ENCODE measurements at places on chromosomes 13 and 19. TPM values are rescaled to one million over a fixed set of nuclear protein-coding genes. Genes with fewer than 3 reads are reported as not detected.

Gene CYP4F11
- total RNA-seq: not detected

DNA sequence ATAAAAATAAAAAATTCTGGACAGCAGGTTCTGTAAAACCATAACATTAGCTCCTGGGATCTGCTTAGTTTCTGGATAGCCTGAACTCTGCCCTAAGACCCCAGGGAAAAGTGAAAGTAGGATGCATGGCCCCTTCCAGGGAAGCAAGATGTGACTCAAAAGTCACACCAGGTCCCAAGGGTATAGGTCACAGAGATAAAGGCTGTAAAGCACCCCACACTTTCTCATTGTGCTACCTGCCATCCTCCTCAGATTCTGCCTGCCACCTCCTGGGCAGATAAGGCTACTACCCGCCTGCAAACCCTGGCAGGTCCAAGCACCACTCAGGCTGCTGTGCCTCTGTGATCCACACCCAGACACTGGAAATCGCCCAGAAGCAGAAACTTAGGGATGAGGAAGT is 20.6 kb downstream of the FFAR2 start:
- H3K27me3 ChIP-seq: no peaks in the 10 kb centered on the region
- H3K4me1 ChIP-seq: peaks cover 14% of the 10 kb centered on the region
- H3K36me3 ChIP-seq: no peaks in the 10 kb centered on the region

Gene DIAPH3
- total RNA-seq: 0.38 TPM

GRCh38 chr13:28138012-28138755 is at the start of gene PAN3:
PAN3 (plus strand) TSS chr13:28138545; CDS start chr13:28138658, 113 bp downstream.
- H3K4me1 ChIP-seq: peaks cover 53% of the 10 kb centered on the region
- peak within 1 kb of the TSS; percentile 98 for H3K27ac ChIP-seq
- peaks cover 6% of the 10 kb centered on the region for H3K36me3 ChIP-seq
- peak; percentile 95 for DNase-seq

- no peak overlapping the region for H3K27ac ChIP-seq
- no peak overlapping the region for H3K4me3 ChIP-seq
- no peaks in the 10 kb centered on the region for H3K27me3 ChIP-seq
- no peak for DNase-seq
- peaks cover 15% of the 10 kb centered on the region for H3K4me1 ChIP-seq
Measured at GRCh38 chr13:48400850-48401291, 12.0 kb downstream of the LPAR6 start.

DNA sequence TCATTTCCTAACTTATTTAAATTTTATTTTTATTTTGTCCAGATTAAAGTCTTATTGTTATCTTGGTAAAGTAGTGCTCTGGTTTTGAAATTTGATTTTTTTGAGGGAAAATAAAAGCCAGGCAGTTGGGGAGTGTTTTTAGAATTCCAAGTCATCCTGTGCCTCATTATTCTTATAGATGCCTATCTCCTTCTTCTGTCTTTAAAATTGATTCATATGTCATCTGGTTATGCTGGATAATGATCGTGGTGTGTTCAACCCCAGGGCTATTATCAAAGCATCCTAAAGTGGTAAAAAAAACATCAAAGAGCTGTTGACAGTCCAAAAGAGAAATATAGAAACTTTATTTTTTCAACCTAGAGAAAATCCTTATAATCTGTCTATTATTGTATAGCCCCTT is 6.0 kb upstream of the FNDC3A start:
- peaks cover 3% of the 10 kb centered on the region for H3K4me1 ChIP-seq
- no peaks in the 10 kb centered on the region for H3K27me3 ChIP-seq

DNA sequence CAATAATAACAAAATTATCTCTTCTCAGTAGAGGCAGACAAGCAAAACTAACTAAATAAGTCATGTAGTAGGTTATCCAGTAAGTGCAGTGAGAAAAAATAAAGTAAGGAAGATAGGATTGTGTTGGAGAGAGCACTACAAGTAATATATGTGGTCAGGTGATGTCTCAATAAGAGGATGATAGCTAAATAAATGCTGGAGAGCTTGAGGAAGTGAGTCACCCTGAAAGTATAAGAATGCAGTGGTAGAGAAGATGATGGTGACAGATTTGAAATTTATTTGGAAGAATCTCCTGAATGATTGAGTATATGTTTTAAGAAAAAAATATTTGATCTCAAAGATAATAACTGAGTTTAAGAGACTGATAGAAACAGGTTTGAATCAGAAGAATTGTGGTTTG is 152.2 kb upstream of the PRR20A start:
- H3K27me3 ChIP-seq: no peaks in the 10 kb centered on the region
- H3K4me1 ChIP-seq: no peaks in the 10 kb centered on the region
- H3K36me3 ChIP-seq: no peaks in the 10 kb centered on the region
- no peak for DNase-seq

GRCh38 chr13:87754097-87754496 is 82.9 kb downstream of the SLITRK5 start:
- H3K27ac ChIP-seq: no peak overlapping the region
- H3K36me3 ChIP-seq: no peaks in the 10 kb centered on the region
- H3K4me1 ChIP-seq: no peaks in the 10 kb centered on the region
- H3K4me3 ChIP-seq: no peak overlapping the region
- no peaks in the 10 kb centered on the region for H3K27me3 ChIP-seq

GRCh38 chr19:20565321-20566018 is at the start of gene ZNF737:
ZNF737 (minus strand) TSS chr19:20565781; CDS start chr19:20565640, 141 bp downstream.
- H3K4me1 ChIP-seq: peaks cover 32% of the 10 kb centered on the region
- peaks cover 50% of the 10 kb centered on the region for H3K36me3 ChIP-seq
- H3K4me3 ChIP-seq: peak within 1 kb of the TSS; percentile 99
- no peaks in the 10 kb centered on the region for H3K27me3 ChIP-seq

- H3K36me3 ChIP-seq: no peaks in the 10 kb centered on the region
- no peak overlapping the region for H3K4me3 ChIP-seq
- H3K27ac ChIP-seq: no peak overlapping the region
- no peak for DNase-seq
Measured at GRCh38 chr13:109152941-109153340, 523.5 kb downstream of the MYO16 start.

Gene SCGB2B2
- total RNA-seq: 1.4 TPM

Gene TMC4
- not detected for total RNA-seq

Gene C19orf25
- total RNA-seq: 42.8 TPM

GRCh38 chr19:22617614-22618320 is 16.4 kb upstream of the ZNF492 start:
- H3K4me1 ChIP-seq: no peaks in the 10 kb centered on the region
- no peaks in the 10 kb centered on the region for H3K36me3 ChIP-seq
- peaks cover 3% of the 10 kb centered on the region for H3K27me3 ChIP-seq
- H3K4me3 ChIP-seq: no peak overlapping the region
- DNase-seq: no peak
- H3K27ac ChIP-seq: no peak overlapping the region

- DNase-seq: no peak
- H3K36me3 ChIP-seq: peaks cover 37% of the 10 kb centered on the region
- H3K27me3 ChIP-seq: peaks cover 15% of the 10 kb centered on the region
- H3K4me1 ChIP-seq: peaks cover 18% of the 10 kb centered on the region
Measured at GRCh38 chr19:44904426-44904994, 1.1 kb upstream of the APOE start.

- DNase-seq: no peak
- H3K4me3 ChIP-seq: no peak overlapping the region
- H3K4me1 ChIP-seq: no peaks in the 10 kb centered on the region
- no peaks in the 10 kb centered on the region for H3K36me3 ChIP-seq
Measured at GRCh38 chr13:111665691-111666095, 345.3 kb downstream of the TEX29 start.

DNA sequence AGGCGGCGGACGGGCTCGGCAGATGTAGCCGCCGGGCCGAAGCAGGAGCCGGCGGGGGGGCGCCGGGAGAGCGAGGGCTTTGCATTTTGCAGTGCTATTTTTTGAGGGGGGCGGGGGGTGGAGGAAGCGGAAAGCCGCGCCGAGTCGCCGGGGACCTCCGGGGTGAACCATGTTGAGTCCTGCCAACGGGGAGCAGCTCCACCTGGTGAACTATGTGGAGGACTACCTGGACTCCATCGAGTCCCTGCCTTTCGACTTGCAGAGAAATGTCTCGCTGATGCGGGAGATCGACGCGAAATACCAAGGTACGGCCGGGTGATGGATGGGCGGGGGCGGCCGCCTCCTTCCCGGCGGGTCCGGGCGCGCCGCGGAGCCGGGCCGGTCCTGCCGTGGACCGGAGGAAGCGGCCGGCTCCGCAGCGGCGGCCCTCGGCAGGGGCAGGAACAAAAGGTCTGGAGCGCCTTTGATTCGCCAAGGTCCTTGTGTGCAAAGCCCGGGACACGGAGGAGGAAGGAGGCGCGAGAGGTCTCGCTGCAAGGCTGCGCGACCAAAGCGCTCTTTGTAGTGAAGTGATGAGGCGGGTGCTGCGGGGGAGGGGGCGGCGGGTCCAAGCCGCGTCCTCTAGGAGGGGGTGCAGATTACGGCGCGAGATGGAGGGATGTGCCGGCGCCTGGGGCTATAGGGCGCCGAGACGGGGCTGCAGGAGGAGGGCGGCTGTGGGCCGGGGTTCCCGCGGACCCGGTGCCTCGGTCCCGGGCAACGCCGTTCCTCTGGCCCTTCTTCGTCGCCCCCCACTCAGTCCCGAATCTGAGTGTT is 689 bp downstream of the ING1 start:
- H3K4me3 ChIP-seq: peak overlapping the region; percentile 96
- DNase-seq: peak; percentile 62
- H3K36me3 ChIP-seq: peaks cover 17% of the 10 kb centered on the region

DNA sequence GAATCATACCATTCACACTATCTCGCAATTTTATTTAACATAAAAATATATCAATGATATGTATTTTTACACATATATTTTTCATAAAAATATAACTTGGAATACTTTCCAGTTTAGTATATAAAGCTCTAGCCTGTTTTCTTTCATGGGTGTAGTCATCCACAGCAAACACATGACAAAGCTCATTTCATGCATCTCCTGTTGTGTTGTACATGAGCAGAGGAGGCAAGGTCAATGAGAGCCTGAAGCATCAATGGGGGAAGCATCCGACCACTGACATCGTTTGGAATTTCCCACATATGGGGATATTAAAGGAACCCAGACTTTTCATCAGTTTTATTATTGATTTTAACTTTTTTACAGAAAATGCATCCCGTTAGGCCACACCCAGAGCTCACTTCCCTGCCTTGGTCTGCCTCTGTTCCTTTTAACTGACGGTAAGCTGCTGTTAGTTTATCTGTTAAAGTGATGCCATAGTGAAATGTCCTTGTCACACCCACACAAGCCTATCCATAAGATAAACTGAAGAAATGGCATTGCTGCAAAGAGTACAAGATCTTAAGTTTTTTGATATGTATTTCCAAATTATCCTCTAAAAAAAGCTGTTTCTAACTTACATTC is 44.0 kb downstream of the MIPEP start:
- peak overlapping the region; percentile 15 for H3K4me3 ChIP-seq
- no peak overlapping the region for H3K27ac ChIP-seq
- H3K27me3 ChIP-seq: no peaks in the 10 kb centered on the region
- peaks cover 63% of the 10 kb centered on the region for H3K4me1 ChIP-seq
- peaks cover 14% of the 10 kb centered on the region for H3K36me3 ChIP-seq

Gene NLRP4
- 0.31 TPM for total RNA-seq

- no peak overlapping the region for H3K27ac ChIP-seq
- peaks cover 24% of the 10 kb centered on the region for H3K27me3 ChIP-seq
- H3K4me3 ChIP-seq: no peak overlapping the region
- H3K4me1 ChIP-seq: no peaks in the 10 kb centered on the region
- no peak for DNase-seq
Measured at GRCh38 chr19:42542791-42543190, 14.5 kb upstream of the CEACAM1 start.

- no peaks in the 10 kb centered on the region for H3K27me3 ChIP-seq
- no peak overlapping the region for H3K27ac ChIP-seq
- peaks cover 31% of the 10 kb centered on the region for H3K36me3 ChIP-seq
- H3K4me3 ChIP-seq: no peak overlapping the region
- peaks cover 83% of the 10 kb centered on the region for H3K4me1 ChIP-seq
Measured at GRCh38 chr19:5966215-5966614, 11.7 kb downstream of the RANBP3 start.

Gene ZNF541
- not detected for total RNA-seq

- H3K27me3 ChIP-seq: no peaks in the 10 kb centered on the region
- no peak overlapping the region for H3K27ac ChIP-seq
- no peak for DNase-seq
- H3K4me3 ChIP-seq: no peak overlapping the region
- peaks cover 35% of the 10 kb centered on the region for H3K36me3 ChIP-seq
- H3K4me1 ChIP-seq: peaks cover 36% of the 10 kb centered on the region
Measured at GRCh38 chr19:48630296-48631063, 6.7 kb downstream of the DBP start.

Gene THAP8
- total RNA-seq: 2.4 TPM

DNA sequence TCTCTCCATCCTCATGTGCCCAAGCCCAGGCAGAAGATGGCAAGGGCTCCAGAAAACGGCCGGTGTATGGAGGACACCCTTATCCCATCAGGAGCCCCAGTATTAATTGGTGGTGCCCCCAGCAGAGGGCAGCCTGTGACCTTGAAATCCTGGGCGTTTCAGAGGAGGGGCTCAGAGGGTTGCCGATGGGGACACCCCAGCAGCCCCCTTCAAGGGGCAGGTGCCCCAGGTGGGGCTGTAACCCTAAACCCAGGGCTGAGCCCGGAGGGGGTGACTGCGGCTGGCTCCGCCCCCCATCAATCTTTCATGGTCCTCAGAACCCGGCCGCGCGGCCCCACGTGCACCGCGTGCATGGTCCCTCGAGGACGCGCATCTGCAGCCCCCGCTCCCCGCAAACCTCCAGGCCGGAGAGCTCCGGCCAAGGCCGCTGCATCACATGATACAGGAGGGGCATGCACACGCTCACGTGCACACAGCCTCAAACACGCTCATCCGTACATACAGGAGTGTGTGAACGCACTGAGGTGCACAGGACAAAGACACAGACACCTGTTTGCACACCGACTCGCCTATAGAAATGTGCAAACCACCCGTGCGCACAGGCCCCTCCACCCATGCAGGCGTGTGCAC is 949 bp downstream of the RAB3A start:
- peaks cover 29% of the 10 kb centered on the region for H3K4me1 ChIP-seq
- H3K4me3 ChIP-seq: peak overlapping the region; percentile 88
- H3K27me3 ChIP-seq: no peaks in the 10 kb centered on the region
- H3K36me3 ChIP-seq: peaks cover 20% of the 10 kb centered on the region

- no peaks in the 10 kb centered on the region for H3K27me3 ChIP-seq
- peaks cover 69% of the 10 kb centered on the region for H3K4me1 ChIP-seq
- H3K36me3 ChIP-seq: peaks cover 89% of the 10 kb centered on the region
- H3K27ac ChIP-seq: peak overlapping the region; percentile 81
Measured at GRCh38 chr19:42108527-42109389, 23.5 kb downstream of the POU2F2 start.

DNA sequence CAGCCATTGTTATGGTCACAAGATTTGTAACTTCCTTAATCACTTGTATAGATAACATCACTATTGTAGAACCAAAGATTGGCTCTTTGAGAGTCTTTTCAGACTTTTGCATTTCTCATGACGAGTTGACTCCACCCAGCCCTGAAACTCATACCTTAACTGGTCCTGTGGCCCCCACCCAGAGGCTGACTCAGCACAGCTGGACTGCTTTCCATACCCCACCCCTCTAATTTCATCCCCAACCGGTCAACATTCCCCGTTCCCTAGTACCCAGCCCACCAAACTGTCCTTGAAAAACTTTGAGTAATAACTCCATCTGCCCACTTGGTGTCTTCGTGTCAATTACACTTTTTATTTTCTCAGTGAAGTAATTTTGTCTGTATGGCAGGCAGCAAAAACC is 32.1 kb upstream of the SLITRK1 start:
- no peaks in the 10 kb centered on the region for H3K27me3 ChIP-seq
- no peak overlapping the region for H3K4me3 ChIP-seq
- no peak overlapping the region for H3K27ac ChIP-seq
- DNase-seq: no peak
- no peaks in the 10 kb centered on the region for H3K36me3 ChIP-seq

- no peak overlapping the region for H3K27ac ChIP-seq
- no peak for DNase-seq
- H3K27me3 ChIP-seq: peaks cover 43% of the 10 kb centered on the region
- no peaks in the 10 kb centered on the region for H3K4me1 ChIP-seq
- no peaks in the 10 kb centered on the region for H3K36me3 ChIP-seq
Measured at GRCh38 chr13:43918636-43919035, 38.9 kb downstream of the LACC1 start.

Measured in activated B cell treated with CpG ODN at 0.5 μM for 24 hours (primary cell).